Fibroblast of skin of right quadriceps (primary cell): ENCODE measurements at places on chromosomes 4 and X.

- DNase-seq, result no peak
Measured at GRCh38 chrX:110317061-110317819, 645 bp downstream of the AMMECR1 start.

GRCh38 chr4:144647095-144647561 is 1.2 kb downstream of the HHIP start:
- no peak for DNase-seq

DNA sequence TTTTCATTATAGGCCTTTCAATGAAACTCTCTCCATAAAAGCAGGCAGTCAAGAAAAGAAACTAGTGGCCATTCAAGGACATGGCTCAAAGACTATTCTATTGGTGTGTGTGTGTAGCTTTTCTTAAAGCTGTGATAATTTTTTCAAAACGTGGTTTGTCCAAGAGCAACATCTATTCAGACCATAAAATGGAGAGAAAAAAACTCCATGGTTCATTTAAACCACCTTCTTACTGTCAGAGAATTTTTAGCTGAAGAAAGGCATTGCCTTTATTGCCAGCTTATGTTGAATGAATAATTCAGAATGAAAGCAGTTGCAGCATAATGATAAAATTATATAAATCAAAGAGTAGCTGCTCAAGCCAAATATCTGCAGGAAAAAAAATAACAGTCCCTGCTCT is 325.5 kb downstream of the PCDH18 start:
- no peak for DNase-seq

DNA sequence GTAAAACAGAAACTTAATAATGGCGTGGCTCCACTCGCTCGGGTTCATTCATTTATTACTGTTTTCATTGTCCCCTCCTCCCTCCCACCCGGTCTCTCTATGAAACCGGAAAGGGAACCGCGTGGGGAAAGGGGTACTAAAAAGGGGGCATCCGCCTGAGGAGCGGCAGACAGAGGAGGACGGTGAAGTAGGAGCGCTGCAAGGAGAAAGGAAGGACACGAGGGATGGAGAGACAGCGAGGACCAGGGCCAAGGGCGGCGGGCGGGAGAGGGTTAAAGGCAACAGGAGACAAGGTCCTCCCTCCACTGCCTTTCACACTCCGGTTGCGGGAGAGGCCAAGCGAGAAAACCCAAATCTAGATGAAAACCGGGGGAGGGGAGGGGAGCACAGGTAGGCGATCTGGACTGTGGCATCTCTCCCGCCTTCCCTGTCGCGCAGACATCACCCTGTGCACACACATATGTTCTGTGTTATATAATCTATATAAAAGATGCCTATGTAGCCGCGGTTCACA is 829 bp downstream of the ELOVL6 start:
- peak; percentile 54 for DNase-seq

GRCh38 chrX:108029928-108030711 is 14.7 kb upstream of the VSIG1 start:
- no peak for DNase-seq

- no peak for DNase-seq
Measured at GRCh38 chr4:6500481-6501140, 28.2 kb upstream of the PPP2R2C start.

GRCh38 chr4:100929135-100929534 is 411.3 kb upstream of the EMCN start:
- DNase-seq, result no peak

DNA sequence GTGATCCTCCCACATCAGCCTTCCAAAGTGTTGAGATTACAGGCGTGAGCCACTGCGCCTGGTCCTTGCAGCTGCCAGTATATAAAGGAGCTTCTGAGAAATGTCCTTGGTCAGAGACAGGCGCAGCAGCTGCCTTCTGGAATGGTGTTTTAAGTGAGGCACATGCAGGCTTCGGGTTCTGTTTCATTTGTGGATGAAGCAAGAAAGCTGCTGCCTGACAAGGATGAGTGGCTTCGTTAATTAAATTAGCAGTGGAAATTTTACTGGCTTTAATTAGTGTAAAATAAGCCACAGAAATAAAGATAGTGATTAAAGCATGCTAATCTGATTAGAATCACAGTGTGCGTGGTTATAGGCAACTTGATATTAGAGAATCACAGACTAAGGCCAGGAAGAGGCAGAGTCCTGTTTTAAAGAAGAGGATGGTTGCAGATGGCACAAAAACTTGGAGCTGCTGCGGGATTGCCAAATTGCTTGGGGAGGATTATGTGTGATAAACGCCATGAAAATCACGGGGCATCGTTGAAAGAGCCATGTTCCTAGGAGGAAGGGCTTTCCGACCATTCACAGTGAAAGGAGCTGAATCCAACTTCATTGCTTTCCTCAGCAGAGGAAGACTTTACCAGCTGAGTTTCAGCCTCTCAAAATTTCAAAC is 348.4 kb upstream of the FAT1 start:
- peak; percentile 14 for DNase-seq

DNA sequence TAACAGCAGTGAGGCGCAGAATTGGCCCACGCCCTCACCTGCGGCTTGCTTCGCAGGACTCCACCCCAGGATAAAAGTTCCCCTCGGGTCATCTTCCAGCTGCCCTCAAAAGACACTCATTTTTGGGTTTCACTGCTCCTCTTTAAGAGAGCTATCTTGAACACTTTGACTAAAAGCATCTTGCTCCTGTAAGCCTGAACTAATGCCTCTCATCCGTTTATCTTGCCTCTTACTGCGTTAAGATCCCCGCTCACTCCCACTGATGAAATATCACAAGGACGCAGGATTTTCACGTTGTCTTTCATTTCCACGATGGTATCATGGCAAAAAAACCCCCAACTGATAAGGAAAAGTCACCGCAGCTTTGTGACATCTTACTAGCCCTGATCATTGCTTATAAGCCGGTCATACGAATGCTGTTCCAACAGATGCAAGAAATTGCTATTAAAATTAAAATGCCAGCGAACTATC is 591 bp upstream of the ACSL4 start:
- DNase-seq, result no peak

- DNase-seq, result no peak
Measured at GRCh38 chr4:92658318-92658717, 354.6 kb downstream of the GRID2 start.

- DNase-seq, result peak; percentile 54
Measured at GRCh38 chr4:133146574-133147241, 2.4 kb upstream of the PCDH10 start.

DNA sequence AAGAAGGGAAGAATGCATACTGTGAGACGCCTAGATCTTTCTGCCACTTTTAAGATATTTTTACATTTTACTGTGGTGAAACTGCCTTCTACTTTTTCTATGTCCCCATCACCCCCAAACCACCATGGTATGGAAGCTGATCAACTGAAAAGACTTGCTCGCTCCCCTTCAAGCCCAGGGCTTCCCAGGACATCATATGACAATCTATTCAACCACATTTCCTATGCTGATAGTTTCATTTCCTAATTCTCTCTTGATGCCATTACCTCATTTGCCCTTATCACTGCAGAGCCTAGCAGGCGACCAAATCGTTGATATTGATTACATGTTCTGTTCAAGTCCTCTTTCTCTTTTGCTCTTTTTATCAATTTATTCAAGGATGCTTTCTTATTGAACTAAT is 40.1 kb upstream of the KLHL34 start:
- no peak for DNase-seq

GRCh38 chr4:67576538-67576937 is 18.0 kb downstream of the STAP1 start:
- DNase-seq, result no peak

DNA sequence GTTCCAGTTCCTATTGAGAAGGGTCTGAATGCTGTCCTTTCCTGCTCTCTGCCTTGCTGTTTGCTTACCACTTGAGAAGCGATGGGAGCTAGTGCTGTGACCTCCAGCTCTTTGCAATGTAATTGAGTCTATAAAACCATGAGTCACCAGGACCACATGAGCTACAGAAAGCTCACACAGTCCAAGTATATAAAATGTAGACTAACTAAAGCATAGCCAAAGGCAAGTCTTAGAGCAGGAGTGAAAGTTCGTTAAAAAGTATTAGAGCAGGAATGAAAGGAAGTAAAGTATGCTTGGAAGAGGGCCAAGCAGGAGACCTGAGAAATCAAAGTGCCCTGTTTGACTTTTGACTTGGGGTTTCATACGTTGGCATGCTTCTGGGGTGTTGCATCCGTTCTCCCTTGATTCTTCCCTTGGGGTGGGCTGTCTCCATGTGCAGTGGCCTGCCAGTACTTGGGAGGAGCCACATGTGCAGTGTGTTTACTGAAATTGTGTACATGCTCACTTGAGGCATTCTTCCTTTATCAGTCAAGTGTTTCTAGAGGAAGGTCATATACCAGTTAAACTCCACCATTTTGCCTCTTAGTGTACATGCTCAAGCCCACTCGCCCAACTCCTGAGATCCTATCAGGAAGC is 71.3 kb upstream of the KIT start:
- peak; percentile 65 for DNase-seq

DNA sequence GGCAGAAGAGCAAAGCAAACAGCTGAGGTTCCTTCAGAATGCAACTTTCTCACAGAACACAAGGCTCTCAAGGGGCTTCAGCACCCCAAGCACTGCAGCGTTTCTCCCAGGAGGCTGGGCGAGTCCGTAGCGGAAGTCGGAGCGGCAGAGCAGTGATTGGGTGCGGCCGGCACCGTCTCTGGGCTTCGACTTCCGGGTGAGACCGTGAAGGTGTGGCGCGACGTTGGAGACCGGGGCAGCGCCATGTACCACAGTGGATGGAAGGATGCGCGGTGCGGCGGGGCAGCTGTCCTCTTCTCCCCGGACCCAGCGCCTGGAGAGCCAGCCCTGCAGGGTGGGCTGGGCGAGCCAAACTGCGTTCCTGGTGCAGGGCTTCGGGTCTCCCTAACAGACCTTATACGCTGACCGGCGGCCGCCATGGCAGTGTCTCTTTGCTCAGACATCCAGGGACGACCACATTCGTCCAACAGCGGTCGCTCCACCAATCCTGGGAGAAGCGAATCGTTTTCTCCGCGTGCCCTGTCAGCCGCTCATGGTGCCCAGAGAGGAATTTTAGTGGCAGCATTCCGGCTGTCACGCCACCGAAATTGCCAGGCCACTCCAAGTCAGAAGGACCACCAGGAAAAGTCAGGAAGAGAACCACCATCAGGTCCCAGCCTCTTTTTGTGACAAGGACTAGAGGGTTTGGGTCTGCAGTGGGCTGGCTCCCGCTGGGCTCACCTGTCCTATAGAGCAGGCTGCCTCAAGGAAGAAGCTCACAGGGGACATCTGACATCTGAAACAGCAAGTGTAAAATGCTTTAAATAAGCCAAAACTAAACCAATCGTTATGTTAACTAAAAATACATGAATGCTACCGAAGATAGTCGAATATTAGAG is 20.5 kb downstream of the TRIM61 start:
- DNase-seq, result peak; percentile 71

GRCh38 chrX:25007059-25008053 is 8.4 kb downstream of the ARX start:
- DNase-seq, result no peak

DNA sequence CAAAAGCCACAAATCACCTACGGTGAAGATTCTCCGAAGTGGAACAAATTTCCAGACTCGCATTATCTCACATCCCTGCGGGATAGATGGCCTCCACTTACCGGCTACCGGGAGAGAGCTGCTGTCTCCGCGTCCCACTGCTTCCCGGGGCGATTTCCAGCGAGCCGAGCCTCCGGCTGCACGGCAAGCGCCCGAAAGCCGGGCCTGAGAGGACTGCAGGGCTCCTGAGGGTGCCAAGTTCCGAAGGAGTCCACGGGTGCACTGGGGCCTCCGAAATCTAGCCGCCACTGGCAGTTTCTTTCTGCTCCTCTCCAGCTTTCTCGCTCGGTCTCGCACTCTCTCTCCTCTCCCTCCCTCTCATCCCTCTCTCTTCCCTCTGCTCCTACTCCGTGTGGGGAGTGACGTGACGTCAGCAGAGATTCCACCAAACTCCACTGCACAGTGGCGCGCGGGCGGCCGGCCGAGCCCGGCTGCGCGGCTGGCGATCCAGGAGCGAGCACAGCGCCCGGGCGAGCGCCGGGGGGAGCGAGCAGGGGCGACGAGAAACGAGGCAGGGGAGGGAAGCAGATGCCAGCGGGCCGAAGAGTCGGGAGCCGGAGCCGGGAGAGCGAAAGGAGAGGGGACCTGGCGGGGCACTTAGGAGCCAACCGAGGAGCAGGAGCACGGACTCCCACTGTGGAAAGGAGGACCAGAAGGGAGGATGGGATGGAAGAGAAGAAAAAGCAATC is 14.0 kb upstream of the PITX2 start:
- DNase-seq, result peak; percentile 91

GRCh38 chr4:13151194-13151593 is 332.9 kb downstream of the RAB28 start:
- DNase-seq, result no peak

- DNase-seq, result no peak
Measured at GRCh38 chr4:113881256-113881655, 98.2 kb downstream of the ARSJ start.

DNA sequence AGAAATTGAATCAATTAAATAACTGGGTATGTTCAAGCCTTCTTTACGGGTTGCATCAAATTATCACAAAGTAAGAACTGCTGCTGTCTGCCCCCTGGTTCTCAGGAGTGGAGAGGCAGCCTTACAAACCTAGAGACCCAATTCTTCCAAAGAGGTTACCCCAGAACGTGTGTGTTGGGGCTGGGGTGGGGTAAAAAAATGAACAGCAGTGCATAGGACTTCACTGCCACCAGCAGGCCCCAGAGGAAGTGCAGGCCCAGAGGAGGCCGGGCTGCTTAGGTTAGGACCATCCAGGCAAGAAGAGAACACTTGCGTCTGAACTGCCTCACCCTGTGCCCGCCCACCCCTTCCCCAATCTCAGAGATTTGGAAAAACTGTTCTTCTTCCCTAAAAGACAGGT is 1.5 kb upstream of the NWD2 start:
- no peak for DNase-seq

DNA sequence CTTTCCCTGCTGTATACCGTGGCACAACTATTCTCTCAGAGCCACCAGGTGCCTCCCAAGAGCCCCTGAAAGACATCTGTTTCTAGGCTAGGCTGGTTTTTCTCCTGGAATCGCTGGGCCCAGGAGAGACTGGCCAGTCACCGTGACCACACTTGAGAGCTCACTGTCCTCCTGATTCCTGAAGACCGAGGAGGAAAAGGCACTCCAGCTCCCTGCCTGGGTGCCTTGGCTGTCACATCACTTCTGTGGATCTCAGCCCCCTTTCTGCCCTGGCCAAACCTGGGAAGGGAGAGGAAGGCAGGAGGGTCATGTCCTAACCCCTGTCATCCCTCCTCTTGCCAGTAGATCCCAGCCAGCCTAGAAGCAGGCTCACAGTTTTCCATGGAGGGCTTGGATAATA is 54.7 kb upstream of the LAS1L start:
- no peak for DNase-seq

GRCh38 chr4:158958489-158959270 is 144.2 kb upstream of the RAPGEF2 start:
- DNase-seq, result no peak

- DNase-seq, result no peak
Measured at GRCh38 chrX:38103857-38104812, 97.8 kb downstream of the SYTL5 start.

GRCh38 chr4:38837849-38838248 is 18.8 kb downstream of the TLR6 start:
- peak; percentile 77 for DNase-seq

- no peak for DNase-seq
Measured at GRCh38 chr4:26356081-26356501, 35.3 kb downstream of the RBPJ start.
